ENCODE measurements at places on chromosomes 1 and 21.

DNA sequence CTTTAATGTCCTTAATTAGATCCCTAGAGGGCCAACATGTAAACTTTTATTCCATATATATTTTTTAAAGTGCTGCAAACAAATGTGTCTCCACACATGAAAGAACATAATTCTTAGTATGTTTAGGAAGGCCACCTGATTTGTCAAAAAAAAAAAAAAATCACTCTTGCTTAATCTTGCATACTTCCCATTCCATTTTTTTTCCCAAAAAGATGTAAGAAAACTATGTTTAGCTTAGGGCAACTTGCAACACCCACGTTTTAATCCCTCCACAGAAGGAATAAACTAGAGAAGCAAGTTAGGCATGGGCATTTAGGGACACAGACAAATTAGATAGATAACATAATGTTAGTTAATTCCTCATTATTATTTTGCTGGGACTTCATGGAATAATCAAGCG lies 5.6 kb downstream of the YOD1 start:
- no peak for DNase-seq

DNA sequence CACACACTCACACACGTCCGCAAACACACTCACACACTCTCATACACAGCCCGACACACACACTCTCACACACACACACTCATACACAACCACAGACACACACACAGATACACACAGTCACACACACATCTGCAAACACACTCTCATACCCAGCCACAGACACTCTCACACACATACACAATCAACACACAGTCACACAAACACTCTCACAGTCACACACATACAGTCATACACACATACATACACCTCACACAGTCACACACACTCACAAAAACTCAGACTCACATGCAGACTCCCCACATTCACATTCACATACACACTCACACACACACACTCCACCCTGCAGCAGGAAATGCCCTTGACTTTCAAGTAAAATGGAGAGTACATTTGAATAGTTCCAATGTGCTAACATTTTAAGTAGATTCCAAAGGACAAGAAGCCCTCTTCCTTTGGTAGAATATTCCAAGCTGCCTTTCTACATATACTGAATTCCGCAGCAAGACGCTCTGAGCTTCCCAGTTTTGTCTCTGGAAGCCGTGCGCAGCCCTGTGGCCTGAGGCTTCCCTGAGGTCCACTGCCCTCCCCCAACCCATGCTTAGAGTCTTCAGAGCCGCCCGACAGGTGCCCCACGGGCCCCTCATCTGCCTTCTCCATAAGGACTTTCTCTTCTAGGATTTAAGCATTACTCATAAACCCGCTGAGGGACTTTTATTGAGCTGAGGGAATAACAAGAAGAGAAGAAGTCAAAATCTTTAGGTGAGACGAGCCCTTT lies 9.7 kb downstream of the BATF3 start:
- DNase-seq: no peak

DNA sequence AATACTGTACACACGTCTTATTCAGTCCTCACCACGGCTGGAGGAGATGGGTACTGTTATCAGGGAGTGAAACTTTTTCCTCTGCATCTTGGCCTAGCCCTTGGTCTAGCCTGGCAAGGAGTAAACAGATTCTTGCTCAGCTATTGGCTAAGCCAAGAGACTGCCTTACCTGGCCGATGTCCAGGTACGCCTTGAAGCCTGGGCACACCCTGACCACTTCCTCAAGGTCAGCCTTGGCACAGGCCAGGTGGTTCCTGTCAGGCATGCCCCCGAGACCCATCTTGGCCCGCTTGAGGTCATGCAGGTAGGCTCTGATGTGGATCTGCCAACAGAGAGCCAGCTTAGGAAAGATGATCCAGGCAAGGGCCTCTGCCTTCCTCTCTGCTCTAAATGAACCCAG lies 17.8 kb upstream of the PARS2 start:
- DNase-seq: no peak

- no peak for DNase-seq
Observed at GRCh38 chr1:19525607-19526545, 40.5 kb upstream of the CAPZB start.

DNA sequence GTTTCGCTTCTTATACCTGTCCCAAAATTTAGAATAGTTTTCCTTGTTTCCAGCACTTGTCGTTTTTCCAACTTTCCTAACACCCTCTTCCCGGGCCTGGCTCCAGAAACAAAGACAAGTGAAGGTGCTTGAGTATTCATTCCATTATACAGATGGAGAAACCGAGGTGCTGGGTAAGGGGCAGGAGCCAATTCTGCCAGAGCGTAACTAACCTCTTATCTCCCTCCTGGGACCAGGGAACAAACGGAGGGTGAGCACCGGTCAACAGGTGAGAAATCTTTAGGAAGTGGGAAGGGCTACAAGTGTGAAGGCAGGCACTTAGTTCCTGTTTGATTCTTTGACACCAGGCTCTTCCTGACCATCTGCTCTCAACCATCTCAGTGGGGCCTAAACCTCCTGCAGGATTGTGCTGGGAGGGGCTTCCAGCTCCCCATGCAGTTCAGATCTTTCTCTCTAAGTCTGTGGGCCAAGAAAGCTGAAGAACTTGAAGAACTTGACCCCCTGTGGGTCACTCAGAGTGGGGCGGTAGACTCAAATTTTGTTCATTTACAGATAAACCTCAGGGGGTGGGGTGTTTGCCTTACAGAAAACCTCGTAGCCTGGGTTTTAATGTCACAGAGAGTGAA lies 8.7 kb downstream of the PLXNA2 start:
- no peak for DNase-seq

GRCh38 chr1:206847337-206847834 lies 18.0 kb upstream of the IL20 start:
- DNase-seq: no peak

GRCh38 chr1:34009340-34009985 lies 145.6 kb downstream of the HMGB4 start:
- no peak for DNase-seq

- no peak for DNase-seq
Observed at GRCh38 chr1:35835398-35835797, 27.6 kb downstream of the AGO4 start.

DNA sequence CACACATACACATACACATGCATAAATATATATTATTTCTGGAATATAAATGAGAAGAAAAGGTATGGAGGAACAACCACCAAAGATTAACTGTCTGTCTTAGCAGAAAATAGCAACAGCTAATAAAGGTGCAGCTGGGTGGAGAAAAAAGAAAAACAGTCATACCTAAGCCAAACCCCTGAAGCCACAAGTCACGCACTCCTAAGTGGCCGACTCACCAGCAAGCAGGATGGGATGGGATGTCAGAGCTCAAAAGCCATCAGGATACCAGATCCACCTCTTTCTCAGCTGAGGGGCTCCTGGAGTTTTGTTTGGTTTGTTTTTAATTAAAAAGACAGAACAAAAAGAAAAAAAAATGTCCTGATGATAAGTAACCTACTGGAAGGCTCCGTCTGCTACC lies 64.7 kb upstream of the HIVEP3 start:
- DNase-seq: no peak

GRCh38 chr21:29231756-29232529 lies 66.8 kb upstream of the BACH1 start:
- no peak for DNase-seq

DNA sequence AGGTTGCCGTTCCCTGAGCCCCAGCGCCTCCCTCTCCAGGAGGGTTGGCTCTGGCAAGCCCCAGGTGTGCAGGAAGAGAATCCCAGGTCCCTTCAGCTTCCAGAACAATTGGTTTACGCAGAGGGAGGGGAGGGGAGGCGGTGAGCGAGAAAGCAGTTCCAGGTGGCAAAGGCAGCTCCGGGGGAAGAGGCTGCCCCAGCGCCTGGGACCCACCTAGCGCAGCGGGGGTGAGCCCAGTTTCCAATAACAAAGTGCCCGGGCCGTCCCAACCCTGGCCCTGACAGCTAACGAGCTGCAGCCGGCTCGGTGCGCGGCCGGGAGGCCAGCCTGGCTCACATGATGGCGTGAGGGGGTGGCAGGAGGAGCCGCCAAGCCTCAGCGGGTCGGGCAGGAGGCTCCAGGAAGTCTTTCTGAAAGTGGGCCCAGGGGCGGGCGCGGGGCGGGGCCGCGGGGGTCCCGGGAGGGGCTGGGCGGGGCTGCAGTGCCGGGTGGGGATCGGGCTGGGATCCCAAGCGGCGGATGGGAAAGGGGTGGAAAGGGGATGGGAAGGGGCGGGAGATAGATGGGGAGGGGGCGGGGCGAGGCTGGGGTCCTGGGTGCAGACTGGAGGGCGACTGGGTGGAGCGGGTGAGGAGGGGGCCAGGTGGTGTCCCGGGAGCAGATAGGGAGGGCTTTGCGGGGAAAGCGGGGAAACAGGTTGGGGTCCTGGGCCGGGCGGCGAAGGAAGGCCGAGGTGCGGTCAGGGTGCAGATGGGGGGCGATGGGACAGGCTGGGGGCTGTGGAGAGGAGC lies 22.8 kb downstream of the DHRS3 start:
- DNase-seq: no peak

DNA sequence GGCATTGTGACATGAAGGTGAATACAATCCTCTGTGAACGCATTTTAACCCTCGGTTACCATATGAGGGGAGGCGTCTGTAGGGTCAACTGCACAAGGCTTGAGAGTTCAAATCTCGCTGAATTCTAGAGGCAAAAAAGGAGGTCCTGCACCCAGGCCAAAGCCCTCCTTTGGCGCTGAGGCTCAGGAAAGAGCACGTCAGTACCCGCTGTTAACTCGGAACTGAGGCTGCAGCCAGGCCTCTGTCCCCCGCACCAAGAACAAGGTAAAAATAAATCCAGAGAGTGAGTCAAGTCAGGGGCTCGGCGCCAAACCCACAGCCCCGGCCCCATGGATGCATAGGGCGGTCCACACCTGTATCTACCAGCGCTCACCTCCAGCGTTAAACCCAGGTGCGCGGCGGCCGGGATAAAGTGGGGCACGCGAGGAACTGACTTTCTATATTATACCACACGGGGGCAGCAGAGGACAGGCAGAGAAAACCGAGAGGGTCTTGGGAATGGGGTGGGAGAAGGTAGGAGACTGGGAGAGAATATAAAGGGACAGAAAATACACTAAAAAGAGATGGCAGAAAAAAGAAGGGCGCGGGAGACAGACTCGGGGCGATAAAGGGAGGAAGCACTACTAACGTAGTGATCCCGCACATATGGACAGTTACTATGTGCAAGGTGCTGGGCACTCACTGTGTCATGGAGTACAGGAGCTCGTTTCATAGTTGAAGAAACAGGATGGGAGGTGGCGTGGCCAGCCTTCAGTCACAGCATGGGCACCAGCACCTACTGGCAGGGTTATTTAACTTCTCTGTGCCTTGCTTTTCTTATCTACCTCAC lies 54.9 kb downstream of the DMRTA2 start:
- DNase-seq: peak; percentile 24

DNA sequence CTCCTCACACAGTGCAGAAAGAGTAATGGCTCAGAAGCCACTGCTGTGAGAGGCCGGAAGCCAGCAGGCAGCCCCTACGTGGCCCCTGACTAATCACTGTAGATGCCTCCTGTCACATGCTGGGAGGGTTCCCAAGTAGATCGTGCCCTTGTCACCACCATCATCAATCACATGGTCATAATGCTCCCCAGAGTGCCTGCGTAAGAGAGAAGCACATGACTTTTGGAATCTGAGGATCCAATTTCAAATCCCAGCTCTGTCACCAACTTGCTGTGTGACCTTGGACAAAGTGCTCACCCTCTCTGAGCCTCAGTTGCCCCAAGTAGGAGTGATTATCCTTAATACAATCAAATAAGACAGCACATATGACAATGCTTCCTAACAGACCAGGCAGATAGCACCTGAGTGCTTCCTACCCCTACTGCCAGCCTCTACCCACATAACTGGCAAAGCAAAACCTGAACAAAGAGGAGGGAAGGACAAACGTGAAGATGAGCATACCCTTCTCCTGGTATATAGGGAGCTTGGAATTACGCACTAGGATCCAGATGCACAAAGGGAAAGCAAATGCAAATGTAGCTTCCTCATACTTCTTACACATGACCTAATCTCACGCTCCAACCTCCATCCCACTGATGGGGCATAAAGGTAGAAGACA lies 65.7 kb downstream of the SDC3 start:
- DNase-seq: no peak

DNA sequence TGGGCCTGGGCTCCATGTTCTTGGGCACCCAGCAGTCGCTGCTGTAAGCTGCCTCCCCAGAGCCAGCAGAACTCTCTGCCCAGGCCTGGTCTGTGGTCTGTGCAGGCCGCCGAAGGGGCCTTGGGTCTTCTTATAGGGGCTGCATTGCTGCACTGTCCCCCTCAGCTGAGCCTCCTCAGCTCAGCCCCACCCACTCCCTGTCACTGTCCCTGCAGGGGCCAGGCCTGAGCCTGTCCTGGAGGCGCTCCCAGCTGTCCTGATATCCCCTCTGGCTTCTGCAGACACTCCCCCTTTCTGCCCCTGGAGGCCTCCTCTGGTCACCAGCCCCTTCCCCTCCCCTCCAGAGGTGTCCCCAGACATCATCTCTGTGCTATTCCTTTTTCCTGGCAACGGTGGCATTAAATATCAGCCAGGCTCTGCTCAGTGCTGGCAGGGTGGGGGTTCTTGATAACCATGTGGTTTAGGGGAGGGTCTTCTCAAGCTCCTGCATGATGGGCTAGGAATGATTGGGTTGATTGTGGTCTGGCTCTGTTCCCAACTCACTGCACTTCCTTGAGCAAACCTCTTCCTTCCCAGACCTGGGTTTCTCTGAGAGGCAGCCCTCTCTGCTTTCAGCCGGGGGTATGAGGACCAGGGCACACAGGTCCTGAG lies 3.7 kb upstream of the FOXO6 start:
- no peak for DNase-seq

- no peak for DNase-seq
Observed at GRCh38 chr1:14724678-14725077, 126.2 kb downstream of the KAZN start.
